ENCODE measurements at places on chromosomes 7 and 10.

- no peak for DNase-seq
Observed at GRCh38 chr10:45495438-45496152, 121.6 kb downstream of the ALOX5 start.

- no peak for DNase-seq
Observed at GRCh38 chr10:77638321-77639101, 903 bp upstream of the KCNMA1 start.

DNA sequence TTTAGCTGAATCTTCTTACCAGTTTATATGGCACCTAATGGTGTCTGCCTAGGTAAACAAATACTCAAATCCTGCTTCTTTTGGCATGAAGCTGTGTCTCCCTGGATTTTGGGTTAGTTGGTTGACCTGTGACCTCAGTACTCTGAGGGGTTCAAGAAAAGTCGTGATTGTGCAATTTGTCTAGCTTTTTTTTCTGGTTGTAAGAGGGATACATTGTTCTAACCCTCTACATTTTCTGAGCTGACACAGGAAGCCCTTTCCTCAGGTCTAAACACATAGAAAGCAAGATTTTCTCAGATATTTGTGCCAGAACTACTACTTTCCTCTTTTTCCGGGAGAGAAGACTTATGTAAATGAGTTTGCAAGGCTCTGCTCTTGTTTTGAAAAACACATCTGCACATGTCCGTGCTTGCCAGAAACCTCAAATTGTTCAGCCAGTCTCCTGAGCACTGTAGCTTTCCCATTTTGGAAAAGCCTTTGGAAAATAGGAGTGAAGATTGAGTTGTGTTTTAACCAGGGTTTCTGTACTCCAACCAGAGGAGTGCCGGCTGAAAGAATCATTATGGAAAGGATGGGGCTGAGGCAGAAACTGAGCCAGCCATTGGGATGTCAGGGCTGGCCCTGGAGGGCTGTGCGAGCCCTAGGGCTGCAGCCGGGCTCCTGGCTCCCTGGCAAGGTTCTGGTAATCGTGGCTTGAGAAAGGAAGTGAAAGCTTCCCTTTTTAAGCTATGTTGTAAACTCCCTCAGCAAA lies 31.3 kb upstream of the CXCL12 start:
- no peak for DNase-seq

GRCh38 chr10:51397695-51398094 lies 301.7 kb downstream of the CSTF2T start:
- DNase-seq: no peak

DNA sequence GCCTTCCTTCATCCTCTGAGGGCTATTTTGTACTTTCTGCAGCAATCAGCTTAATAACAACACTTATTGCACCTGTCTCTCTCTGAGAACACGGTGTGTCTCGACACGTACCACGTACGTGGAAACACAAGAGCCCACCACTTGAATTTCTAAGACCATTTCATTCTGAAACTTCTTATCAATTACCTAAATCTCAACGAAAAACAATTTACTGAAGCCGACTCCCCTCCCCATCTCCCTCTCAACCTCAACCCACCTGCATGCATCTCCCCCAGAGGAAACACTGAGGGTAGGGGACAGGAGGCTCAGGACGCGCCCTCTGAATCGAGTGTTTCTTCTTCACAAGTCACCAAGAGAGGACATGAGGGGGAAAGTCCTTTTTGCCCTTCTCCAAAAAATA lies 278.6 kb downstream of the USP6NL start:
- no peak for DNase-seq

GRCh38 chr10:14062528-14063260 lies 268.0 kb downstream of the FRMD4A start:
- DNase-seq: no peak

DNA sequence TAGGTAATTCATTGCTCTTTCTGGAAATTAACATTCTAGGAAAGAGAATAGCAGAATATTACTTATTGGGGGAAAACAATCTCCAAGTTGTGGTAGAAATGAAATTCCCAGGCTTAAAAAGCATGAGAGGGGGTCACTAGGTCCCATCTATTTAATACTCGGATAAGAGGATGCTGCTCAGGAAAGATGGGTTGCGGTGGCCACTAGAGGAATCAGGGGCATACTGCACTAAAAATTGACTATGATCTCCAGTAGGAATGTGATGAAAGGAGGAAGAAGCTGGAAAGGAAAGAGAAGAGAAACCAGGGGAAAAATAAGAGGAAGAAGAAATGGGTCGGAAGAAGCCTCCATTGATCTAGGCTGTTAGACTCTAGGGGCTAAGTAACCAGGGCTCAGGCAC lies 192.8 kb downstream of the GPAM start:
- no peak for DNase-seq

All from stimulated activated CD8-positive, alpha-beta memory T cell treated with anti-CD3 and anti-CD28 coated beads, Interleukin-7, amount 100 ng/mL, for 24 hours (primary cell).